ENCODE measurements at places on chromosomes 16 and 17.

- no peak for DNase-seq
Measured at GRCh38 chr17:68418876-68419275, 38.4 kb downstream of the WIPI1 start.

- DNase-seq, result no peak
Measured at GRCh38 chr17:47882695-47883588, 13.1 kb upstream of the SP2 start.

- no peak for DNase-seq
Measured at GRCh38 chr16:48435906-48436305, 50.7 kb upstream of the SIAH1 start.

DNA sequence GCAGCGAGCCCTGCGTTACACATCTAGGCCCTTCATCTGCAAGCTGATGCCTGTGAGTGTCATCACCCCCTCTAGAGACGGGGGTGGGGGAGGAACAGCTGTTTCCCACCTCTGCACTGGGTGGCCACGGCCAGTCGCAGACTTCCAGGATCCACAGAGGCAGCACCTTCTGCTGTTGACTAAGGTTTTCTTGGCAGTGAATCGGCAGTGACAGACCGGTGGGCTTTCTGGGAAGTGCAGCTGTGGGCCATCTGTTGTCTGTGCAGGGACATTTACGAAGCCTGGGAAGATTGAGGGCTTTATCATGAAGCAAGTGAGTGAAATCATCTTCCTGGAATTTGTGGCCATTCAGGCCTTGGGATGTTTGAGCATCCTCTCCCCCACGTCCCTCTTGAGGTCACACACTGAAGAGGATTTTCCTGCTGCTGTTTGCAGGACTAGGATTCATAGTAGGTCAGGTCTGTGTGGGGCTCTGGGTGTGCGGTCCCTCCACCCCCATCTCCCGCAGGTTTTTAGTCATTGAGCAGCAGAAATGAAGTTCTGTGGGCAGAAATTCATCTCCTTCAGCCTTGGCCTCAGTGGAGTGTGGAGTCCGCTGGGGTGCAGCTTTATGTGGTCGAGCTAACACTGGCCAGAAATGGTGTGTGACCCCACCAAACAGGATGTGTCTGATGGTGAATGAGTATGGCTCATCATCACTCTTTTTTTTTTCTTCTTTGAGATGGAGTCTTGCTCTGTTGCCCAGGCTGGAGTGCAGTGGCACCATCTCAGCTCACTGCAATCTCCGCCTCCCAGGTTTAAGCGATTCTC is 12.0 kb downstream of the PGS1 start:
- DNase-seq, result no peak

Measured in hematopoietic multipotent progenitor cell treated with erythropoietin and hydrocortisone succinate and interleukin-3 and kit ligand, for 6 days (in vitro differentiated cells).